CD4-positive, alpha-beta T cell treated with Interleukin-4 for 1 hour (primary cell): ENCODE measurements at places on chromosomes 5 and 9.

DNA sequence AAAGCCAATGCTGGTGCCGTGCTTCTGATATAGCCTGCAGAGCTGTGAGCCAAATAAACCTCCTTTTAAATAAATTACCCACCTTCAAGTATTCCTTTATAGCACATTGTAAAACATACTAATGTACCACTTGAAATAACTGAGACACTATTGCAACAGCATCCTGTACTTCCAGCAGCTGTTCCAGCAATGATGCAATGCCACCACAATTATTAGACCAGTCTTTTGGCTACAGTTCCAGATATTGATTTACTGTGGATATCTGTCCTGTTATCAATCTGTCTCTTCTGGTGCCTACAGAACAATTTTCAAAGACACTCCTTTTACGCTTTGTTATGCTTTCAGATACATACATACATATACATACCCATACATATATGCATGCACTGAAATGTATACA lies 567.9 kb downstream of the TAF11L14 start:
- no peak for DNase-seq

GRCh38 chr5:169344629-169345028 lies 43.7 kb upstream of the SLIT3 start:
- no peak for DNase-seq

DNA sequence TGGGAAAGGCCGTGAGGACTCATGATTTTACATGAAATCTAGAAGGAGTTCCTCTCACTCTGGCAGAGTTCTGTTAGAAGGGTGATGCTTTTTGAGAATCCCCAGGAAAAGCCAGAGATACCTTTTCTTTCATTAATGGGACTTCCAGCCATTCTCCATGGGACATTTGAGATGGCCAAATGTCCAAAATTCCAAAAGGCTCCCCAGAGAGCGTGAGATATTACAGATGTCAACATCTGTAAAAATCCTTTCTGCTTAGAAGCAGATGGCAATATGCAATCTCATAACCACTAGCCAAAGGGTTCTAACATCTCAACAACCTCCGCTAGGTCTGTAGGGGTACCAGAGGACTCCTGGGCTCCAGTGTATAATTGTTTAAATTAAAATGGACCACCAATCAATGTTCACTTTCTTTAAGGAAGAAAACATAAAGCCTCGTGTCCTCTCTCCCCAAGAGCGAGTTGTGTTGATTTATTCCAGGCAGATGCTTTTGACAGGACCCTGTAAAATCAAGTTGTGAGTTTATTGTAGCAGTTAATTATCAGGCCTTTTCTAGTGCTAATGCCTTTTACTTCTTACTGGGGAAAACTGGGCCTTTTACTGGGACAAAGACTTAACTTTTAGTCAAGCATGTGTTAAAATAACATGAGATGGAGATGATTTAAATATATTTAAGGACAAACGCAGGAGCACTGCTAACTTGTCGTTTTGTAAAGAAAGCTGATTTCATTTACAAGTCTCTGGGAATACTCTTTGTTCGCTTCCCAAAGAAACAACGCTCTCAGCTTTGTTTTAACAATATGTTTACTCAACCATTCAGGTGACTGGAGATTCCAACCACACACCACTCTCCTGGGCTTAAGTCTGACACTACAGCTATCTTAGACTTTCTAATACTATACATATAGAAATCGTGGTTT lies 4.8 kb downstream of the GAS1 start:
- DNase-seq, result no peak

GRCh38 chr5:56160723-56161438 lies 72.2 kb downstream of the ANKRD55 start:
- no peak for DNase-seq

GRCh38 chr5:59840200-59840601 lies 53.3 kb downstream of the PDE4D start:
- no peak for DNase-seq

DNA sequence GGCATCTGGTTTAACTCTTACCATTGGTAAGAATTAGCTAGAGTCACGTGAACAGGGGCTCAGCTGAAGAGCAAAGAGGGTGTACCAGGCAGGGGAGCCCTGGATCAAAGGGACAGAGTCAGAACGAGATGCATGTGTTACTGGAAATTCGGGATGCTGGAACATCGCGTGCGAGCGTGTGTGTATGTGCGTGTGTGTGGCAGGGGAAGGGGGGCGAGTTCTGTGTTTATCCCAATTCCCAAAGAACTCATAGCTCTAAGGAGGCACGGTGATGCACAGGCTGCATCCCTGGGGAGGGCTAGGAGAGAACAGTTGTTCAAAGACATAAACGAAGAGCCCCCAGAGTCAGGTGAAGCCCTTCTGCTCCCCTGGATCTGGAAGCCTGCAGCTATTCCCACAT lies 353.3 kb downstream of the GADD45G start:
- no peak for DNase-seq

DNA sequence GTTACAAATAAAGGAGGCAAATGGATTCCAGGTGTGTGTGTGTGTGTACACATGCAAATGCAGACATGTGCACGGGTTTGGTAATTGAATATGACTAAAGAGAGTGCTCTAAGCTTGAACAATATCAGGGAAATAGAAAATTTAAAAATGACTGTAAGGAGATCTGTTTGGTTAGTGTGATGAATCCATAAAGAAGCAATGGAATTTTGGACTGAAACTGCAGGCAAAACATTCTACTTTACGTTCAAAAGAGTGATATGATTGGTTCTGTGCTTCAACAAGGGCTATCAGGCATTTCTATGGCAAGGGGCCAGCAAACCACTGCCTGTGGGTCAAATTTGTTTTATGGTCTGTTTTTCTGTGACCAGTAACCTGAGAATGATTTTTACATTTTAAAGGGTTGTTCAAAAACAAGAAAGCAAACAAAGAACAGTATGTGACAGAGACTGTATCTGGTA lies 332.8 kb upstream of the KLF9 start:
- no peak for DNase-seq

DNA sequence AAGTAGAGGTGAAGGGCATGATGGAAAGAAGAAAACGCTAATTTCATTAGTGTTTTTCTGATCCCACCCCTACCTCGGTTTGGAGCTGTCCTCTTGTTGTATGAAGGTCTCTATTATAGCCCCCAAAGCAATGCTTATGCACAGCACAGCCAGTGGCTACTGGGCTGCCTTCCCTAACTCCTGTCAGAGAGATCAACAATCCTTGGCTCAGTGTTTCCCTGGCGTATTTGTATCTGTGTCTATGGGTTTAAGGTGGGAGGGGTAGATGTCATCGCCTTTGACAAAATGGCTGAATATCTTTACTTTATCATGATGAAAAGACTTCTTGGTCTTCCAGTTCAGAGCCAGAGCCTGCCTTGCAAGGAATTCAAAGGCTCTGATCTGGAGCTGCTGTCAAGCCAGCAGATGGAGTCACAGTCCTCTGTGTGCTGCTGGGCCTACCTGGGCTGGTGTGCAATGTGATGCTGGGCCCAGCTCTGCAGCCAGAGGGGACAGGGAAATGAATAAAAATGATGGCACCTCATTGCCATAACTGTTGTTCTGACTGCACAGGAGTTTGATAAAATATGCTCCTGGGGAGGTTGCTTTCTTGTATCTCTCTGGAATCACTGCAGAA lies 20.1 kb upstream of the HSPA9 start:
- DNase-seq, result no peak

- no peak for DNase-seq
These were observed 105.0 kb downstream of the DTWD2 start for GRCh38 chr5:118883362-118883761.

DNA sequence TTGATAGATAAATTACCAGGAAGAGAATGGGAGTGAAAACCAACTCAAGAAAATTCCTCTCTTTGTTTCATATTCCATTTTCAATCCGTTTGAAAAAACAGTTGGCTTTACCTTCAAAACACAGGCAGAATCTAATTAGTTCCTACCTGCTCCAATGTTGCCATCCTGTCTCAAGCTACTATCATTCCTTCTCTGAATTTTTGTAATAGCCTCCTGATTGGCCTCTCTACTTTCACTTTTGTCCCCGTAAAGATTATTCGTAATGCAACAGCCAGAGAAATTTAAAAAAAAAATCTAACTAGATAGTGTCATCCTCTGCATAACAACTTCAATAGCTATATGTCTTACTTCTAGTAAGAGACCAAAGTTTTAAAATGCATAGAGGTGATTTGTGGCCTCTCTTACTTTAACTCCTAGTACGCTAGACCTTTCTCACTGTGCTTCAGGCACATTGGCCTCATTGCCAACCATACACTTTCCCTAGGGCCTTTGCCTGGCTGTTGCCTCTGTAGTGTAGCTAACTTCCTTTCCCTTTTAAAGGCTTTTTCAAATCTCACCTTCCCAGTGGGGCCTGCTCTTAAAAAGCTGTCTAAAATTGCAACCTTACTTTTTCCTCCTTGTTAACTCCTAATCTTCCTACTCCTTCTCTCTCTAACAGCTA lies 311.3 kb upstream of the GRIN3A start:
- DNase-seq, result no peak

- no peak for DNase-seq
These were observed 122.8 kb upstream of the EGFLAM start for GRCh38 chr5:38135486-38136039.

- DNase-seq, result no peak
These were observed 131.4 kb downstream of the ARHGEF28 start for GRCh38 chr5:73757416-73757815.

- DNase-seq, result no peak
These were observed 986.4 kb upstream of the CDH18 start for GRCh38 chr5:20974426-20974825.

DNA sequence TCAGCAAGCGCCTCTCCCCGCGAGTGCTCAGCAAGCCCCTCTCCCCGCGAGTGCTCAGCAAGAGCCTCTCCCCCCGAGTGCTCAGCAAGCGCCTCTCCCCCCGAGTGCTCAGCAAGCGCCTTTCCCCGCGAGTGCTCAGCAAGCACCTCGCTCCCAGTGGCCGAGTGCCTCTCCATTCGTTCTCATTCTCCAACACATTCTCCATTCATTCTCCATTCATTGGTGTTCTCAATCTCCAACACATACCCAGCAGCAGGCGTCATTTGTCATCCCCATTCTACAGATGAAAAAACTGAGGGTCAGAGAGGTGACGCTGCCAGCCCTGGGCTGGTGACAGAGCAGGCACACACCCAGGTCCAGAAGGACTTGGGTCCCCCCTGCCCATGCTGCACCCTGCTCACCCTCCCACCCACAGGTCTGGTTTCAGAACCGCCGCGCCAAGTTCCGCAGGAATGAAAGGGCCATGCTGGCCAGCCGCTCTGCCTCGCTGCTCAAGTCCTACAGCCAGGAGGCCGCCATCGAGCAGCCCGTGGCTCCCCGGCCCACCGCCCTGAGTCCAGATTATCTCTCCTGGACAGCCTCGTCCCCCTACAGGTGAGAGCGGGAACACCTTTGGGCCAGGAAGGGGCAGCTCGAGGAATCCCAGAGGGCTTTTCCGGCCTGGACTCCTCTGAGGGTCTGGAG lies 32.5 kb downstream of the PTGES start:
- DNase-seq, result no peak

DNA sequence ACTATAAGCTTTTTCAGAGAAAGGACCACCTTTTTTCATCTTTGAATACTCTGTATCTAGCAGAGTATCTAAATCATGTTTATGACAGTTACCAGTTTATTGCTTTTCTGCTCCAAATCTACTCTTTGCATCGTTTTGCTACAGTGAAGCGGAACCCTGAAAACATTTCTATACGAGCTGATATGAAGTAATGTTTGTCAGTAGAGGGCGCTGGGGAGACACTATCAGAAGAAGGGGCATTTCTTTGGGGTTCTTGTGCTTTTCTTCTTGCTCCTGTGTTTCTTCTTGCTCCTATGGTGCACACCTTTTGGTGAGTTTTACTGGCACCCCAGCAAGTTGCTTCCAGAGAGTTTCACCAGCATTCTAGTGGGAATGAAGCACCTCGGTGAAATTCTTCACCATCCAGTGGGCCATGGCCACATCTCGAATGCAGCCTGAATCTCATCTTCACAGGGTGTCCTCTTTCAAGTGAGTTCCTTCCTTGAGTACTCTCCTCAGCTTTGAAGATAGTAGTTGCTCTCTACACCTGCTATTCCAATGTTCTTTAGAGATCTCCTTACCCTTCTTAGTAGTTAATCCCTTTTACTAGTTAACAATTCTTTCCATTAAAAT lies 98.4 kb downstream of the FGF1 start:
- peak; percentile 20 for DNase-seq

GRCh38 chr9:136960212-136960937 lies 8.3 kb downstream of the LCN12 start:
- peak; percentile 47 for DNase-seq

- DNase-seq, result no peak
These were observed 403.4 kb downstream of the MAN2A1 start for GRCh38 chr5:110092955-110093785.

DNA sequence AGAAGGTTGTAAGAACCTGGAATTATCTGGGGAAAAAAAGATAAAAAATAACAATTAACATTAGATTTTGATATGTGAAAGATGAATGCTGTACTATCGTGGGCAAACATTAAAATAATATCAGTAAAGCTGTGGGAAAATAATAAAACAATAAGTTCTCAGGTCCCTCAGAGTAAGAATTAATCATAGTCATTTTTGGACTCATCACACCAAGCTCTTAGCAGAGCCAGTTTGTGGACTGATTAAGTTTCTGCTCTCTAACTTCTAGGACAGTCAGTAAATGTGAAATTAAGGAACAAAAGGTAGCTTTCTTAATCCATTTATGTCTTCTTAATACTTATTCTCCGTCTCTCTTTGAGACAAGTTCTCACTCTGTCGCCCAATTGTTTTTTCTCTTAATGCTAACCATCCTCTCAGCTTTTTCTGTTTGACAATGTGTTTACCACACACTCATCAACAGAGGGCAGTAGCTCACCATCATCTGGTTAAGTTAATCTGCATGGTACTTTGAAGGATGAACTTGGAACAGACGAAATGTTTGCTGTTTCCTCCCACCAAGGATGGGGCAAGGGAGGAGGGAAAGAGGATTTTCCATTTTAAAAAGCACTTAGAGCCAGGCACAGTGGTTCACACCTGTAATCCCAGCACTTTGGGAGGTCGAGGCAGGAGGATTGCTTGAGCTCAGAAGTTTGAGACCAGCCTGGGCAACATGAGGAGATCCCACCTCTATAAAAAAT lies 5.3 kb upstream of the ACO1 start:
- peak; percentile 47 for DNase-seq

GRCh38 chr5:132000677-132001453 lies 10.6 kb downstream of the ACSL6 start:
- peak; percentile 64 for DNase-seq

DNA sequence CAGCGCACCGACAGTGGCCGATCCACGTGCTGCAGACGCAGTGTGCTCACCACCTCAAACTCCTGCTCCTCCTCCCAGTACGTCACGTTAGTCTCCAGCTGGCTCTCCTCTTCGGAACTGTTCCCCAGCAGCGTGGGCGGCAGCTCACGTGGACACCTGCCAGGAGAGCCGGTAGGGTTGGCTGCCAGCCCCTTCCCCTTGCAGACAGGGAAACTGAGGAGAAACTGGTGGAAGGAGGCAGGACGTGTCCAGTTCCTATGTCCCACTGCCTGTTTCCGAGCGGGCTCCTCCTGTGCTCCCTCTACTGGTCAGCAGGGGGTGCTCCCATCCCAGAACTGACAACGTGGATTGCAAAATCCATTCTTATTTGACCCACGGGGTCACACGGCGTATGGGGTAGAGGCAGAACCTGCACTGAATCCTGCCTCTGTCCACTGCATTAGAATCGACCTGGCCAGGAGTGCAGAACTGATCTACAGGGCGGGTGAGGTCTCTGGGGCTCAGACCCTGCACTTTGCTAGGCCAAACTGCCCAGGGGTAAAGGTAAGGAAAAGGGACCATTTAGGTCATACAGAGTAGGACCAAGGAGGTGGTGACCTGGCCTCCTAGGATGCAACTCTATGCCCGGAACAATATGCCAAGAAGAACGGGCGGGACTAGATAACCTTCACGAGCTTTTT lies 25.7 kb downstream of the PDGFRB start:
- DNase-seq, result peak; percentile 42

GRCh38 chr9:34413231-34413852 lies 36.6 kb upstream of the MYORG start:
- DNase-seq, result peak; percentile 22

GRCh38 chr5:59721741-59722140 lies 171.8 kb downstream of the PDE4D start:
- DNase-seq, result no peak
